Non-pigmented ciliary epithelial cell (primary cell): ENCODE measurements at places on chromosomes 4 and X.

- DNase-seq: no peak
These were observed 61.4 kb downstream of the PAPSS1 start for GRCh38 chr4:107658400-107659336.

GRCh38 chr4:10816571-10816970 is 132.0 kb upstream of the CLNK start:
- DNase-seq: no peak

DNA sequence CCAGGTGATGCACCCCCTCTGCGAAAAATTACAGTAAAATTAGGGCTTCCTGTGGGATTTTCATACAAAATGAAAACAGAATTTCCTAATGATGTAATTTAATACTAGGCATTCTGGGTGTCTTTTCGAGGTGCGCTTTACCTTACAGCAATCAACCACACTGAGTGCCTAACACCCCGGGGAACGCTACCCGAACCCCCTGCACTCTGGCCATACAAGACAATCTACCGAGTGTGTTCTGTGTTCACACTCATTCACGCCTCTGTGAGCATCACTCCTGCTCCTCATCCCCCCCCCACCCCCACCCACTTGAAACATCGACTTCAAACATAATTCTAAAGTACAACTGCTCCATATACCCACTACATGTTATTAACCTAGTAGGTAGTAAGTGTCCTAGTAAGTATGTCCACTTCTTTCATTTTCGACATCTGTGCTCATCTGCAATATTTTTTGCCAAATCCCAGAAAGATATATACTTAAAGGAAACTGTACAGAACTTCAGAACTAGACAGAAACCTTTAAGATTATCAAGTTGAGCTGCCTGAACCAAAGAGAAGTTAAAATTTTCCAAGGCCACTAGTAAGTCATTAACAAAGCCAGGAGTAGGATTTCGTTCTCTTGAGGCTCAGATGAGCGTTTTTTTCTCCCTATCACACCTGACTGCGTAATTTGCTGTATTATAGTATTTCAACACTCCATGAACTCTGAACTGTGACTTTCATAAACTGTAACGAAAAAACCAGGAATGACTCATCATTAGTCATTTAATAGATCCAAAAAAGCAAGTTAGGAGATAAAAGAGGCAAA is 80.0 kb downstream of the FAT1 start:
- no peak for DNase-seq

DNA sequence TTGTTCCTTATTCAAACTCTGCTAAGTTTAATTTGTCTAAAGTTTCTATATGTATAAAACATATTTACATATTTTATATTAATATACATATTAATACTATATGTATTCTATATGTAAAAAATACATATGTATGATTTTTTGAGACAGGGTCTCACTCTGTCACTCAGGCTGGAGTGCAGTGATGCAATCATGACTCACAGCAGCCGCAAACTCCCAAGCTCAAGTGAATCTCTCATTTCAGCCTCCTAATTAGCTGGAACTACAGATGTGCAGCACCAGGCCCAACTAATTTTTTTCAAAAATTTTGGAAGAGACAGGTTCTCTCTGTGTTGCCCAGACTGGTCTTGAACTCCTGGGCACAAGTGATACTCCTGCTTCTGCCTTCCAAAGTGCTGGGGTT is 684.9 kb downstream of the TRAM1L1 start:
- no peak for DNase-seq

GRCh38 chr4:176791591-176792325 is 964 bp downstream of the VEGFC start:
- no peak for DNase-seq

DNA sequence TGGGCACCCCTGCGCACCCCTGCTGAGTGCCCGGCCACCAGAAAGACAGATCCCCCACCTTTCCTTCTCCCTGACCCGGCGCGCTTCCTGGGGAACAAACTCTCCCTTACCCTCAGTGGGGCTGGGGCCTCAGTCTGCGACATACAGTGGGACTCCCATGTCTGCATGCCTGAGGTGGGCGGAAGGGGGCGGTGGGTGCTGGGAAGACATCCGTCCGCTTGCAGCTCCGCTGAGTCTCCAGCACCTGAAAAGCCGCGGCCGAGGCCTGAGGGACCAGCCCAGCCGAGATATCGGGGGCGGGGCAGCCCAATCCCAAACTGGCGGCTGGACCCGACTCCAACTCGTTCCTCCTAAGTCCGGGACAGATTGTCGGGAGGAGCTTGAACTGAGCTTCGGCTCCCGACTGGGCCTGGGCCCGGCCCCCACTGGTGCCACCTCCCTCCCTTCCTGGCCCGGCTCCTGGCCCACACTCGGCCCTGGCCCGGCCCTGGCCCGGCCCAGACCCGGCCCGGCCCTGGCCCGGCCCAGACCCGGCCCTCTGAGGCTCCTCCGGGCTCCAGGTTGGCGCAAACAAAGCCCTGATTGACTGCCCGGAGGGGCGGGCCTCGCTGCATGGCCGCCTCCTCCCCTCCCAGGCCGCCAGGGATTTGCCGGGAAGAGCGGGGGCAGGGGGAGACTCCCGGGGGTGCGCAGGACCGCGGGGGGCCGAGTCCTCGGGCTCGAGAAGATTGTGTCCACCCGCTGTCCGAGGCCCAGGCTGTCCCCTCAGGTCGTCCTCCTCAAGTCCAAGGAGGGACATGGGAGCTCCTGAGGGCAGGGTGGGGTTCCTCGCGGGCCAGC is 877 bp upstream of the SLC16A2 start:
- DNase-seq: no peak

GRCh38 chr4:153724606-153725005 is 35.2 kb downstream of the RNF175 start:
- DNase-seq: no peak

- no peak for DNase-seq
These were observed 252.0 kb downstream of the FBXW7 start for GRCh38 chr4:152283801-152284470.

- DNase-seq: no peak
These were observed 15.1 kb downstream of the TRAPPC11 start for GRCh38 chr4:183674153-183674552.

DNA sequence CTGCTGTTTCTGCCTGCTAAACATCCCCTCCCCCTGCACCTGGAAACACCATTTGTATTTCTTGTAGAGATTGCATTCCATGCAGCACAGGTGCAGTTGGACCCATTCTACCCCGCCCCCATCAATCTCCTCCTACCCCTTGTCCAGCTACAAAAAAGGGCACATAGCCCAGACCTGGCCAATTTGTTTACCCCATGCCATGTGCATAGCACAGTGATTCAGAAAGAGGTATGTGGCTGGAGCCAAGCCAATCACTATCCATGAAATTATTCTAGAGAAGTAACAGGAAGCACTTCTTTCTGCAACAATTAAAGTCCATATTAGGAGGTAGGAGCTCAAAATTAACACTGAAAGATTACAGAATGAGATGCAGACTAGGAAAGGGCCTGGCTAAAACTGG is 20.2 kb upstream of the TMEM184C start:
- no peak for DNase-seq

DNA sequence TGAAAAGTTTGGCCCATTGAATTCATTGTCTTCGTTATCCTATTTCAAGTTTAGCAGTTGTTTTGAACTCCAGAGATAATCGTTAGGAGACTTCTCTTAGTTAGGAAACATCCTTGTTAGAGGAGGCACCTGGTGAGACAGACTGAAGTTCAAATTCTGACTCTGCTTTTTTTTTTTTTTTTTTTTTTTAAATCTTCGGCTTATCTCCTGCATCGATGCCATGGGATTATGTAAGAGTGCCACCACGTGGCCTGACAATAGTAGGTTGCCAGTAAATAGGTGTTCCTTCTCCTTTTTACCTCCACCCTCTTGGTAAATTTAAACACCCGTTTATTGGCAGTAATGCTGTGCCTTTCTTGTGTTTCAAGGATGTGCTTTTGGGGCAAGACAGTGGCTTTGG is 149.3 kb downstream of the SOWAHB start:
- no peak for DNase-seq

- DNase-seq: no peak
These were observed 7.1 kb downstream of the GPRIN3 start for GRCh38 chr4:89300499-89300898.

DNA sequence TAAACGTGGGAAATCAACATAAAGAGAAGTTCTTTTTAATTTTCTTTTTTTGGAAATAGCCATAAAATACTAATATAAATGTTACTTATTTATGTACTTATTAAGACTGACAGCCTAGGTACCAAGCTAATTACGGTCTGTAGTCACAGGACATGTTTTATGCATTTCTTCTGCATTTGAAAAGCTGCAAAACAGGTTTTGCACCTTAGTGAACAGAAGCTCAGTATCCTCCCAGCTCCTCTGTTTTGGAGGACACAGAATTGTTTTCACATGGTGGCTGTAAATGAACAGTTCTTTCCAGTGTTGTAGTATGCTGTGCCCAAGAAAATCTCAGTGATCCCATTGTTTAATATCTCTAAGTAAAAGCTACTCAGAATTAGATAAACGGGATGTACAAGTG is 1788.0 kb upstream of the TENM3 start:
- no peak for DNase-seq

- no peak for DNase-seq
These were observed 315.4 kb downstream of the PPP3CA start for GRCh38 chr4:101031971-101032370.

DNA sequence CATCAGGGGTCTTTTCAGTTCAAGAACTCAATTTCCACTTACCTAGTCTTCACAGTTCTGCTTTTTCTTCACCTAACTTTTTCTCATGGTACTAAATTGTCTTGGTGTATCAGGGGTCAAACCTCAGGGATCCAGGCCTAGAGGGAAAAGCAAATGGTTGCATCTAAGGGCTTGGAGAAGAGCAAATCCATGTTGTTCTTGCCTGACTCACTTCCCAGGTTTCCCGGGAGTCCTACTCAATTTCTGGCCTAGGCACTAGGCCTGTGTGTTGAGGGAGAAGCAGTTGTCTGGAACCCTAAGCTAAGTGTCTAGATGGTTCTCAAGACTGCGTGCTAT is 191.9 kb upstream of the STK26 start:
- DNase-seq: no peak

DNA sequence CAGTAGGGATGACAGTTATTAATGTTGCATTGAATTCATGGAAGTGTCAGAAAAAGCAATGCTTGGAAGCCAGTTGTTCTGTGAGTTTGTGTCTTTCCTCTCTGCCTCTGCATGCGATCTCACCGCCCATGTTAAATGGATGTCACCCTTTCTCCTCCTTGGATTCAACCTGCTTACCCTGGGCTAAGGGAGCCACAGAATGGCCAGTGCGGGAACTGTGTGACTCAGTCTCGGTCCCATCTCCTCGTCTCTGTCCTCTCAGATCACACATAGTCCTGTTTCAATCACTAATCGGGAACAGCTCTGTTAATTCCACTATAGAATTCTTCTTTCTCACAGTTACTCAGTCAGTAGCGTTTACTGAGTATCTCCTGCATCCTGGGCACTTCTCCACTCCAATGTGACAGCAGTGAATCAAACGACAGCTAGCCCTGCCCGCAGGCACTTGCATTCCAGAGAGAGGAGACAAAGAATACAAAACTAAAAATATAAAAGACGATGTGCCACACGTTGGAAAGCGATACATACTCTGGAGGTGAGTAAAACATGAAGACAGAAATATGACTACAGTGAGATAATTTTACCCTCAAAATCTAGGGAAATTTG is 53.6 kb upstream of the TLR3 start:
- DNase-seq: no peak

- no peak for DNase-seq
These were observed 733 bp upstream of the G3BP2 start for GRCh38 chr4:75673959-75674328.

GRCh38 chr4:82785611-82786400 is 12.8 kb downstream of the SCD5 start:
- DNase-seq: peak; percentile 87

- no peak for DNase-seq
These were observed 5.8 kb downstream of the CNKSR2 start for GRCh38 chrX:21379991-21380390.

- no peak for DNase-seq
These were observed 195.3 kb downstream of the MAML3 start for GRCh38 chr4:139958739-139959098.

- no peak for DNase-seq
These were observed 69.3 kb downstream of the ANKRD17 start for GRCh38 chr4:73189274-73189810.

GRCh38 chr4:187176261-187176910 is 452.7 kb upstream of the FAT1 start:
- no peak for DNase-seq

- no peak for DNase-seq
These were observed 9.3 kb downstream of the DIPK2B start for GRCh38 chrX:45191383-45191782.

DNA sequence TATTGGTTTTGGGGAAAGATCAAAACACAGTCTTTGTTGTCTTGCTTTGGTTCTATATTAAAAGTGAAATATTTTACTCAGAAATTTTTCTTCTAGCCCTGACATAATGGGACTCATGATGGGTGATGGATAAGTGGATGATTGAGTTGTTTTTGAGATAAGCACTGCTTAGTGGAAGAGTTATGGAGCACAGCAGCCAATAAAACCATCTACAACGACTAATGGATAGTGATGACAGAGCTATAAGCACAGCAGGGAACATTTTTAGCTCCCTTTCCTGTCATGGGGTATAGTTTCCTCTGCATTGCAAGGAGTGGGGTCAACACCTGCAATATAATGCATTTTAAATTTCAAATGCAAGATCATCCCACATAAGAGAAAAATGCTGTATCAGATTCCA is 812.4 kb downstream of the STPG2 start:
- no peak for DNase-seq

GRCh38 chrX:6941041-6941440 is 206.5 kb upstream of the STS start:
- no peak for DNase-seq

DNA sequence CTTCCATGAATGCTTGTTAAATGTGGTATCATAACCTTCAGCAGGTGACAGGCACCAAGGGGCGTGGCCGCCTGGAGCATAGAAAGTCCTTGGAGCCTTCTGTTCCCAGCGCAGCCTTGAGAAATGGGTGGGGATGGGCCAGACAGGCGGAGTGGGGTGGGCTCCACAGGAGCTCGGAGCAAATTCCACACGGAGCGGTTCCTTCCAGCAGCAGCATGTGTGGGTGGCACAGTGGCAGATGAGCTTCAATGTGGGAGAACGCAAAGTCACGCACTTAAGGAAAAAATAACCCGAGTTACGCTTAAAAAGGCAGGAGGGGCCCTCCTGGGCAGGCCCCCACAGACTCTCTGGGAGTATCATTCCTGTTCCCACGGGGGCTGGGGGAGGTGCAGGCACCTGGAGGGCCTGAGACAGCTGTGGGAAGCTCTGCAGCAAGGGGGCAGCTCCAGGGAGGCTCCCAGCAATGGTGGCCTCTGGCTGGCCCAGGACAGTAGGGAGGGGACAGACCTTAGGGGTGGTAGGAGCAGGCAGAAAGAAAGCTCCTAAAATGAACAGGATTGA is 15.3 kb downstream of the TMEM271 start:
- no peak for DNase-seq

- no peak for DNase-seq
These were observed 40.0 kb upstream of the ADRA2C start for GRCh38 chr4:3725936-3726870.

DNA sequence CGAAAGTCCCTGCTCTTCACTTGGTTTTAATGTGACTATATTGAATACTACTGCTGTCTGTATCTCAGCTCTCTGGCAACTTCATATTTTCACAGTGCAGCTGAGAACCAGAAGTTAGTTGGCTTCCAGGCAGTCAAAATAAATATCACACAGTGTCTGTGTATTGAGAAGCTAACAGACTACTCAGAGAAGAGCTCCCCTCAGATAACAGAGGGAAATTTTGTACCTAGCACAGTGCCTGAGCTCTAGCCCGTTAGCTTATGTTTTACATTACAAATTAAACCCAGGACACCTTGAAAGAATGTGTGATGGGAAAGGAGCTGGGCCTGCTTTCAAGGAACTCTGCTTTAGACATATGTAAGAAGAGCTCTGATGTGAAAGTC is 22.7 kb downstream of the JADE1 start:
- DNase-seq: no peak
